ENCODE measurements at places on chromosomes 16 and 17. TPM values are rescaled to one million over a fixed set of nuclear protein-coding genes. Genes with fewer than 3 reads are reported as not detected.

DNA sequence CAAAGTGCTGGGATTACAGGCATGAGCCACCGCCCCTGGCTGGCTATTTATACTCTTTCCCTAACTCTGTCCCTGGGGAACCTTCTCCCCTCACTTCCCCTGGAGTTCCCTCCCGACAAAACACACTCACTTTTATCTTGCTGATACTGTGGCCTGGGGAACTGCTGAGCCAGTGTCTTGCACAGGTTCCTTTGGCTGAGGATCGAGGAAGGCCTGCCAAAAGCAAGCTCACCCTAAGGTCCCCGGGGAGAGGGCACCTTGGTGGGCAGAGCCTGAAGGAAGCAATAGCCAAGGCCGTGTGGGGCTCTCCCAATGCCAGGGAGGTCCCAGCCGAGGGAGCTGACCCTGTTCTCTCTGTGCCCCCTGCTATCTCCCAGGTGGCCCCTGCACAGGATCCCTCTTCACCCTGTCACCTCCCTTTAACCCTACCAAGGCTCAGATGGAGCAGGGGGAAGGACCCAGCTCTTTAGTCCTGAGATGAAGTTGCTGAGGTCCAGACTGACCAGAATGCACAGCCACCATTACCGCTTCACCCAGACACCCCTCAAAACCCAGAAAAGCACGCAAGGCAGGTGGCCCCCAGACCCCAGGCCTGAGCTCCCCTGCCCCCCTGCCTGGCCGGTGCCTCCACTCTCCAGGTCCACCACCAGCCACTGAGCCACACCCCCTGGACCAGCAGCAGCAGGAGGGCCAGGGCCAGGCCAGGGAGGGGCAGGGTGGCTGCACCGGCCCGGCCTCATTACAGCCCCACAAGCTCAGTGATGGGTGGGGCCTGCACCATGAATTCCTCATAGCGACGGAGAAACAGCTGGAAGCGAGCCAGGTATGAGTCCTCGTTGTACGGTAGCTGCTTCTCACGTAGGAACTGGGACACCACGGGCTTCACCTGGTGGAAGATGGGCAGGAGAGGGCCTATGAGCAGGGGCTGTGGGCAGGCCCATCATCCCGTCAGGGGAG lies 5.1 kb upstream of the FDXR start:
- peaks cover 15% of the 10 kb centered on the region for H3K4me1 ChIP-seq
- H3K27ac ChIP-seq = no peak overlapping the region
- DNase-seq = no peak
- peaks cover 8% of the 10 kb centered on the region for H3K27me3 ChIP-seq

Gene CDYL2
- 63.2 TPM for total RNA-seq

DNA sequence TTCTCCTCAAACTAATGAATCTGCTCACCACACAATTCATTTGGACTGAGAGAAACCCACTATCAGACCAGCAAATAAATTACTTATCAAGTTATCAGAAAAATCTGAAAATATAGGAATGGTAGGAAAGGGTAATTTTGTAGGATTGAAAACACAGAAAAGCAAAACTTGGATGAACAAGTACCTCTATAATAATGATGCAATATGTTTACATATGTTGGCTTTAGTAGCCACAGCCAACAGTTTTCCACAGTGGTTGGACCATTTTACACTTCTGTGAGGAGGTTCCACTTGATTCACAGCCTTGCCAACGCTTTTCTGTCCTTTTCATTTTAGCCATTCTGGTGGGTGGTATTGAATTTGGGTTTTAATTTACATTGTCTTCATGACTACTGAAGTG lies 10.6 kb upstream of the GINS3 start:
- no peak overlapping the region for H3K4me3 ChIP-seq
- no peaks in the 10 kb centered on the region for H3K36me3 ChIP-seq
- DNase-seq = no peak
- peaks cover 29% of the 10 kb centered on the region for H3K27me3 ChIP-seq
- H3K4me1 ChIP-seq = no peaks in the 10 kb centered on the region

GRCh38 chr17:67994817-67995569 lies 1.3 kb downstream of the C17orf58 start:
- H3K27me3 ChIP-seq = peaks cover 18% of the 10 kb centered on the region
- H3K36me3 ChIP-seq = peaks cover 5% of the 10 kb centered on the region
- no peak overlapping the region for H3K27ac ChIP-seq
- DNase-seq = no peak

DNA sequence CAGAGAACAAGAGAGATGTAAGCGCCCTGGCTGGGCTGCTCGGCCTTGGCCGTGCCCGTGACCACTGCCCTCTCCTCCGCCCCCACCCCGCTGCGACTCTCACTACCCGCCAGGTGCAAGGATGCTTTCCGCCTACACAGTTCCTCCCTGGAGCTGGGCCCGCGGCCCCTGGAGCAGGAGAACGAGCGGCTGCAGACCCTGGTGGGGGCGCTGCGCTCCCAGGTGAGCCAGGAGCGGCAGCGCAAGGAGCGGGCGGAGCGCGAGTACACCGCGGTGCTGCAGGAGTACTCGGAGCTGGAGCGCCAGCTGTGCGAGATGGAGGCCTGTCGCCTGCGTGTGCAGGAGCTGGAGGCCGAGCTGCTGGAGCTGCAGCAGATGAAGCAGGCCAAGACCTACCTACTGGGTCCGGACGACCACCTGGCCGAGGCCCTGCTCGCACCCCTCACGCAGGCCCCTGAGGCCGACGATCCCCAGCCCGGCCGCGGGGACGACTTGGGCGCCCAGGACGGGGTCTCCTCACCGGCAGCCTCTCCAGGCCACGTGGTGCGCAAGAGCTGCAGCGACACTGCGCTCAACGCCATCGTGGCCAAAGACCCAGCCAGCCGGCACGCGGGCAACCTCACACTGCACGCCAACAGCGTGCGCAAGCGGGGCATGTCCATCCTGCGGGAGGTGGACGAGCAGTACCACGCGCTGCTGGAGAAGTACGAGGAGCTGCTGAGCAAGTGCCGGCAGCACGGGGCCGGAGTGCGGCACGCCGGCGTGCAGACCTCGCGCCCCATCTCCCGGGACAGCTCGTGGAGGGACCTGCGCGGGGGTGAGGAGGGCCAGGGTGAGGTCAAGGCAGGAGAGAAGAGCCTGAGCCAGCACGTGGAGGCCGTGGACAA lies 9.2 kb upstream of the MRPL58 start:
- H3K4me1 ChIP-seq = peaks cover 5% of the 10 kb centered on the region
- H3K27ac ChIP-seq = no peak overlapping the region
- peaks cover 6% of the 10 kb centered on the region for H3K27me3 ChIP-seq
- no peaks in the 10 kb centered on the region for H3K36me3 ChIP-seq
- no peak overlapping the region for H3K4me3 ChIP-seq

GRCh38 chr16:56193951-56194726 lies 2.9 kb downstream of the GNAO1 start:
- peaks cover 2% of the 10 kb centered on the region for H3K36me3 ChIP-seq
- peak; percentile 75 for DNase-seq
- no peak overlapping the region for H3K4me3 ChIP-seq
- no peak overlapping the region for H3K27ac ChIP-seq
- peaks cover 78% of the 10 kb centered on the region for H3K27me3 ChIP-seq

DNA sequence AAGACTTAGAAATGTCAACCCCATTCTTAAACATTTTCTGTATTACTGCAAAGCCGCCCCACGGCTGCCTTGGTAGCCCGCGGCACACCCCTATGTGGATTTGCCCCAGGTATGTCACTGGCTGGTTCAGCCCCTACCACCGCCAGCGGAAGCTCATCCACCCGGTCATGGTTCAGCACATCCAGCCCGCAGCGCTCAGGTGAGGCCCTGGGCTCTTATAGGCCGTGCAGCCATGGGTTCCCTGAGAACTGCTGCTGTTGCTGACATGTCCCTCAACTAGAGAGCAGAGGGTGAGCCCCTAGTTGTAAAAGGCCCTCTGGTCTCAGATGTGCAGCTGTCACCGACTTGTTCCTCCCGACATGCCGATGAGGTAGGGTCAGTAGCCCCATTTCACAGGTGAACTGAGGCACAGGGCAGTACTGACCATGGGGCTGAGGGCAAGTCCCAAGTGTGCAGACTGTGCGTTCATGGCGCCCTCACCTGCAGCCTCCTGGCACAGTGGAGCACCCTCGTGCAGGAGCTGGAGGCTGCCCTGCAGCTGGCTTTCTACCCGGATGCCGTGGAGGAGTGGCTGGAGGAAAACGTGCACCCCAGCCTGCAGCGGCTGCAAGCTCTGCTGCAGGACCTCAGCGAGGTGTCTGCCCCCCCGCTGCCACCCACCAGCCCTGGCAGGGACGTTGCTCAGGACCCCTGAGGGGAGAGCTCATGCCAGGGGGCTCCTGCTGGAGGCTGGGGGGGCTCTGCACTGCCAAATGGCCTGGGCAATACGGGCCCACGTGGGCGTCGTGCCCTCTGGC lies 8.7 kb downstream of the CYBC1 start:
- no peak for DNase-seq
- peaks cover 13% of the 10 kb centered on the region for H3K4me1 ChIP-seq
- no peak overlapping the region for H3K4me3 ChIP-seq
- peaks cover 21% of the 10 kb centered on the region for H3K36me3 ChIP-seq

DNA sequence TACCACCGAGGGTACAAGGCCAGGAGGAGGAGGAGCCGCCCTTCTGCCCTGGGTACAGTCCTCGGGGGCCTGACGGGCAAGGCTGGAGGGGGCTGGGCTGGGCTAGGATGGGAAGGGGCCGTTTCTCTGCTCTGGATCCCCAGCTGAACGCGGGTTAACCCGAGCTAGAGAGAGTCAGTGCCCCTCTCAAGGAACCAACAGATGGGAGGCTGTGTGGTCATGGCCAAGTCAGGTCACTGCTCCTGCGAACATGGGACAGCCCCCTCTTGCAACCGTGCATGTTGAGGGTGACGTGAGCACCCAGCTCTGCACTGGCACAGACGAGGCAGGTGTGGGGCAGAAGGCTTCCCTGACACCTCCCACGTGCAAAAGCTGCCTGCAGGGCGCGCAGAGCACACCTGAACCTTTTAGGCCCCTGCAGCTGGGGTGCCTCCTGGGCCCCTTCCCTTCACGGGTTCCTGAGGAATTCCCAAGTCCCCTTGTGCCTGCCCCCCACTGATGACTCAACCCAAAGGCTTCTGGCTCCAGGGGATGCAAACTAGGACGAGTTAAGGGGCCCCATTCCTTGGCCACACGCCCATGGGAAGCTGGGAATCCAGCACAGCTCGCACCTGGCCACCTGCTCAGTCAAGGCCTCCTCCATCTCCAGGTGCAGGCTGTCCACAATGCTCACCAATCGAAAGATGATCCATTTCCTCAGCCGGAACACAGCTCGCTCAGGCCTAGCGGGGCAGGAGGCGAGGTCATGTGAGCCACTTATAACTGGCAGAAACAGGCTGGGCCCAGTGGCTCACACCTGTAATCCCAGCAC lies 6.3 kb downstream of the MYBBP1A start:
- H3K4me1 ChIP-seq = peaks cover 6% of the 10 kb centered on the region
- H3K27me3 ChIP-seq = no peaks in the 10 kb centered on the region
- H3K4me3 ChIP-seq = no peak overlapping the region
- DNase-seq = no peak
- no peak overlapping the region for H3K27ac ChIP-seq

DNA sequence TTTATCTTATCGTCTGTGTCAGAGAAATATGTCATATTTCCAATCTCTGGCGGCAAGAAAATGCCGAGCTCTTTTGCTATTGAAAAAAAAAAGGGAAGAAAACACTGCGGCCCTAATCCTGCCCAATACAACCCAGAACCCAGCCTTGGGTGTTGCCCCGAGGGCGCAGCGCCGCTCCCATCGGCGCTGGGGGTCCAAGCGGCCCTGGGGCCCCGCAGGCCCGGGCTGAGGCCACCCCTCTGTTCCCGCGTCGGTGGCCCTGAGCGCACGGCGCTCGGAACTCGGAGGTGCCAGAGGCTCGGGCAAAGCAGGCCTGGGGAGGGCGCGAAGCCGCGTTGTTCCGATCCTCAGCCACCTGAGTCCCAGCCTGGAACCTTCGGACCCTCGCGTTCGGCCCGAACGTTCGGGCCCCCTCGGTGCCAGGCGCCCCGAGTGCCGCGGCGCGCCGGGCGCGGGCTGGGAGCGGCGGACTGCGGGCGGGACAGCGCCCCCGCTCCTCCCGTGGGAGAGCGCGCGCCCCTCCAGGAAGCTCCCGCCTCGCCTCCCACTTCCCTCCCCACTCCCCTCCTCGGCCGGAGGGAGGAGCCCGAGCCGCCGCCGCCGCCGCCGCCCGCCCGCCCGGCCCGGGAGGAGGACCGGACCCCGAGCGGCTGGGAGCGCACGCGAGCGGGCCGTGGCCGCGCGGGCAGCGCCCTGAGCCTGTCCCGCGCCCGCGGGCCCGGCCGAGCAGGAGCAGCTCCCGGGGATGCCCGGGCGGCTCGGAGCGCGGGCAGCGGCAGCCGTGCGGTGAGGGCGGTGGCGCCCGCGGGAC lies at the start of gene CPNE2:
CPNE2 (plus strand) TSS at position 609 of the 811 bp plus-strand sequence. CDS start 18,160 bp downstream, outside the sequence.
- peaks cover 42% of the 10 kb centered on the region for H3K27me3 ChIP-seq
- peak; percentile 46 for DNase-seq
- no peak within 1 kb of the TSS for H3K27ac ChIP-seq
- H3K4me1 ChIP-seq = peaks cover 10% of the 10 kb centered on the region
- H3K36me3 ChIP-seq = no peaks in the 10 kb centered on the region

DNA sequence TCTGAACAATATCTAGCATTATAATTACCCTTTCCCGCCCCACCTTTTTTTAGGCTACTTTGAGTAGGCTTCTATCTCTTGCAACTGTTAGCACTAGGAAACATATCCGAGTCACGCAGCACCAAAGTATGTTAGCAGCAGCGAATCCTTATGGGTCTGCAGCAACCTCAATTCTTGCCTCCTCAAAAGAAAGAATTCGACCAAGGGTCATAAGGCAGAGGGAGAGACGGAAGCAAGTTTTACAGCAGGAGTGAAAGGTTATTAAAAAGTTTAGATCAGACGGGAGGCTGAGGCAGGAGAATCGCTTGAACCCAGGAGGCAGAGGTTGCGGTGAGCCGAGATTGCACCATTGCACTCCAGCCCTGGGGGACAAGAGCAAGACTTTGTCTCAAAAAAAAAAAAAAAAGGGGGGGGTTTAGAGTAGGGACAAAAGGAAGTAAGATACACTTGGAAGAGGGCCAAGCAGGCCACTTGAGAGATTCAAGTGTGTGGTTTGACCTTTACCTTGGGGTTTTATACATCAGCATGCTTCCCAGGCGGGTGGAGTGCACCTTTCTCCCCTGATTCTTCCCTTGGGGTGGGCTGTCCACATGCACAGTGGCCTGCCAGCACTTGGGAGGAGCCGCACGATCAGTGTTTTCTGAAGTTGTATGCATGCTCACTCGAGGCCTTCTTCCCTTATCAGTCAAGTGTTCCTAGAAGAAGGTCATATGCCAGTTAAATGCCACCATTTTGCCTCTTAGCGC lies 67.7 kb downstream of the HLF start:
- H3K27ac ChIP-seq = no peak overlapping the region
- peaks cover 22% of the 10 kb centered on the region for H3K27me3 ChIP-seq
- peaks cover 6% of the 10 kb centered on the region for H3K4me1 ChIP-seq
- no peak for DNase-seq
